ELR (cell line): ENCODE measurements at places on chromosomes 16 and 17.

- DNase-seq = no peak
These were observed 109.0 kb downstream of the FTO start for GRCh38 chr16:53812914-53813313.

DNA sequence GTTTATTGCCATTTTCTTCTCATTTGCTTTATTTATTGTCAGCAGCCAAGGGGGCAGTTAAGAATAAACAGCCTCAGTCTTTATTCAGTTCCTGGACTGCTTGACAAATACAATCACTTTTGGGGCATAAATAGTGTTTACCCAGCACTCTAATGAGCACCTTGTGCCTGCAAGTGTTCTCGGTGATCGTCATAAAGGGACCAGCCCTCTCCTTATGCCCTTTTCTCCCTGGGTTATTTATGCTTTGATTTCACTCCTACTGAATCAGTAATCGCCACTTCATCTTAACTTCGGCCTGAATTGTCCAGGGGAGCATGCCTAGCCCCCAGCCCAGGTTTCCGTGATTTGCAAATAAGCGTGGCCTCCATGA lies 55.7 kb upstream of the CACNG5 start:
- no peak for DNase-seq

- no peak for DNase-seq
These were observed 607.5 kb downstream of the TOX3 start for GRCh38 chr16:51939378-51939871.

DNA sequence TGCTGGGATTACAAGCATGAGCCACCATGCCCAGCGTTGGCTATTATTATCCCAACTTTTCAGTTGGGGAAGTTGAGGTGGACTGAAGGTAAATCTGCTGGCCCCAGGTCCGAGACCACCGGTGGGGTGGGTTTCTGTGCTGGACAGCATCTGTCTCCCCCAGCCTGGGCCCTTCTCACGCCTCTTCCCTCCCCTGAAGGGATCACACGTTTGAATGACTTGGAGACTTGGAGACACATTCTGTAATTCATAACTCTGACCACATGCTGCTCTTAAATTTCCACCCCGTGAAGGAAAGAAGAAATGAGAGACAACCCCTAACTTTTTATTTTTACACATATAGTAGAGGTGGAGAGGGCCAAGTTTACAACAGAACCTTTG lies 109.8 kb downstream of the MSI2 start:
- DNase-seq = no peak
